NCI-H460 (cell line): ENCODE measurements at places on chromosomes 13 and 19.

DNA sequence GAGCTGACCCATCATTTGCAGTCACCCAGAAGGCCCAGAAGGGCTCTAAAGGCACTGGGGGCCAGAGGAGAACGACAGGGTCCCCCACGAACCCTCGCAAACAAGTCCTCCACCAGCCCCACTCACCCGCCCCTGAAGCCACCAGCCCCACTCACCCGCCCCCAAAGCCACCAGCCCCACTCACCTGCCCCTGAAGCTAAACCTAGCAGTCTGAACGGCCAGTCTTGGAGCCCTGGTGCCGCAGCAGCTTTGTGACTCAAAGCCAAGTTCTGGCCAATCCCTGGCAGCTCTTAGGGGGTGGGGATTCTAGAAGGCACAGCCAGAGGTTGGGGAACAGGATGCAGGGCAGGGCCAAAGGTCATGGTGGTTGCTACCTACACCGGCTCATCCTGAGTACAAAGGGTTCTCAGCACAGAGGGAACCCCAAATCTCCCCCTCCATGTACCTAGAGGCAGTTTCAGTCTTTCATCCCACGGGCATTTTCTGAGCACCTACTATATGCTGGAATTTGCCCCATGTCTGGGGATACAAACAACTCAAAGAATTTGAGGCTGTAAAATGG, at the start of gene IQCN:
Gene IQCN (minus strand): TSS at position 234 of the 562 bp plus-strand sequence. CDS start 4,974 bp downstream, outside the sequence.
- DNase-seq, result no peak

- no peak for DNase-seq
Observed at GRCh38 chr13:66509175-66509574, 721.0 kb downstream of the PCDH9 start.

DNA sequence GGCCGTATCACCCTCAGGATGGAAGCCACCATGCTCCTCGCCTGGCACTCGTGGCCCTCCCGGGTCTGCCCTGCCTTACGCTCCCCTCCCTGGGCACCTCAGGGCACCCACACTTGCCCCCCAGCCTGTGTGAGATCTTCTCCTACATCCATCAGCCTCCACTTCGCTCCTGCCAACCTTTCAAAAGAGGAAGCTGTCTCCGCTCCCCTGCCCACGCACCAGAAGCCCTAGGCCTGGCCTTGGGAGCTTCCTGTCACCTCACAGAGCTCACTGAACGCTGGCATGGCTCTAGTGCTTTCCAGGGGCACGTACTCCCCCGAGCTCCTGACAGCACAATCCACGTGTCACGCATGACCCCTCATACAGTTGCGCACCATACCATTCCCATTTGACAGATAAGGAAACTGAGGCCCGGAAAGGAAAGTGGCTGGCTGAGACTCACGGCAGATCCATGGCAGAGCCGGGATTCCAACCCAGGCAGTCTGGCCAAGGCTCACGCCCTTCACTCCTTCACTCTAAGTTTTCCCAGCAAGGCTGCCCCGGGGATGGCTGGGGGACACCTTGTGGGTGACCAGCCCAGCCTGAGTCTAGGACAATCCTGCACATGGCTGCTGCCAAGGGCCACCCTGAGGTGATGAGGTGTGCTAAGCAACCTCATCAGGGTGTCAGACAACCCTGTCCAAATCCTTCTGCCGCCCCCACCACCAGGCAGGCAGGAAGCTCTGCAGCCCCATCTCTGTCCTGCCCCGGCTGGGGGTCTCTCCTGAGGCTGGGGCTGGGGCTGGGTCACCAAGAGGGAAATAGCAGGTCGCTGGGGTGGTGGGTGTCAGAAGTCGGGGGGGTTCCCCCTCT, 19.3 kb downstream of the PPP1R12C start:
- DNase-seq, result no peak

DNA sequence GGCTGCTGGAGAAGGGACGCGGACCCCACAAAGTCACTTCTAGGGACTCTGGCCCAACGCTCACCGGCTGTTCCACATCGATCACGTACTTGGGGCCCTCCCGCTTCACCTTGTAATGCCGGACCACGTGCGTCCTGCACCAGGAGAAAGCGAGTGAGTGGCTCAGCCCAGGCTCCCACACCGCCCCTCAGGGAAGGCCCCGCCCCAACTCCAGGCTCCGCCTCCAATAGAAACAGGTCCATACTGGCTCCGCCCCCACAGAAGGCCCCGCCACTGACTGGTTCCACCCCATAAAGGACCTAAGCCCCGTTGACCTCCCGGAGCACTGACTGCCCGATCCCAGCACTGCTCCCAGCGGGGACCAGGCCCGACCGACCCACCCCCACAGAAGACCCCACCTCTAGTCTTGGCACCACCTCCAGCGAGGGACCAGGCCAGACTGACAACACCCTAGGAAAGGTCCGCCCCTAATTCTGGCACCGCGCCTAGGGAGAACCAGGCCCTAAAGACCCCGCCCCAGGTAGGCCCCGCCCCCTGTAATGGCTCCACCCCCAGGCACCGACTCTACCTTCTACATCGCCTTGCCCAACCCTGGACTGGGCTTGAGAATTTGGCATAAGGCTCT, 11.3 kb downstream of the STAP2 start:
- no peak for DNase-seq

DNA sequence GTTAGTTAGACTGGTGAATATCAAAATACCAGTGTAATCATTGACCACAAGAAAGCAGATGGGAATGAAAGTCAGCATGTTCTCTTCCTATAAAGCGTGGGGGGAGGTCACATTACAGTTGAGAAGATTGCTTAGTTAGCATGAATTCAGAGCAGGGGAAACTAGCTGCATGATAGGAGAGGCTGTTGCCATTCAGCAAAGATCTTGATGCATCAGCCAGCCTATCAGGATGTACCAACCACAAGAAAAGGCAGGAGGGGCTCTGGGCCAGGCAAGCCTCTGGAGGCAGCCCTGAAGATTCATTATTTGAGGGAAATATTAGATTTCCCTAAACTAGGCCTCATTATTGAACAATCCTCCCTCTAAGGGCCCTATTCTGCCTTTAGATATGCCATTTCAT, 5.0 kb upstream of the MTMR6 start:
- DNase-seq, result no peak

GRCh38 chr13:97445522-97446187, 11.7 kb downstream of the RAP2A start:
- no peak for DNase-seq

DNA sequence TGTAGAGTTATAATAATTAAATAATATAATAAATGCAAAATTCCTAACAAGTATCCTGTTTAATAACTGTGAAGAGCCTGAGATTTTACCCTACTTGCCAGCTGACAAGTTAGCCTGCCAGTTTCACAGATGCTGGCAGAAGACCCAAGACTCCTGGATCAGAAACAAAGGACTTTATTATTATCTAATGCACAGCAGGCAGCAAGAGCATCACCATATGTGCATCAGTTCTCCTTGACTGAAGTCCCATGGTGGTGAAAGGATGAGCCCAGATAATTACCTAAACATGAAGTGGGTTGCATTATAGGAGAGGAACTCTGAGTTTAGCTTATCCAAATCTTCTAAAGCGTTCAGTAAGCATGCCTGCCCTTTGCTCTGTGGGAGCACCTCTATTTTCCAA, 39.1 kb upstream of the MTIF3 start:
- no peak for DNase-seq

GRCh38 chr13:105960326-105960725, 575.1 kb downstream of the EFNB2 start:
- no peak for DNase-seq

- no peak for DNase-seq
Observed at GRCh38 chr19:17027535-17027975, 945 bp upstream of the CPAMD8 start.

- no peak for DNase-seq
Observed at GRCh38 chr19:34787059-34787824, 14.2 kb upstream of the ZNF599 start.

- no peak for DNase-seq
Observed at GRCh38 chr13:27665333-27665732, 43.6 kb downstream of the POLR1D start.

GRCh38 chr19:2734589-2735288, 5.1 kb downstream of the SLC39A3 start:
- no peak for DNase-seq

- DNase-seq, result no peak
Observed at GRCh38 chr13:34435338-34435737, 506.7 kb upstream of the NBEA start.

DNA sequence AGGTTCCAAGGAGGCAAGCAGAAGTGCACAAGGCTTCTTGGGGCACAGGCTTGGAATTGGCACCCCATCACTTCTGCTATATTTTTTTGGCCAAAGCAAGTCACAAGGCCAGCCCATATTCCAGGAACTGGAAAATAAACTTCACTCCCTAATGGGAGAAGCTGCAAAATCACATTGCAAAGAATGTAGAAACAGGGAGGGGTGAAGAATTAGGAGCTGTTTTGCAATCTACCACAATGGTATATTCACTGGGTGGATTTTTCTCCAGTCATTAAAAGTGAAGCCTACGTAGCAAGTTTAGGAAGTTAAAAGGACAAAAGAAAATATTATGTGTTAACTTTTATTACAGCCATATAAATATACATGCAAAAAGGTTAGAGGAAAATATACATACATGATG, 464.8 kb downstream of the COG6 start:
- no peak for DNase-seq

- no peak for DNase-seq
Observed at GRCh38 chr19:46787331-46788261, 798 bp downstream of the SLC1A5 start.

DNA sequence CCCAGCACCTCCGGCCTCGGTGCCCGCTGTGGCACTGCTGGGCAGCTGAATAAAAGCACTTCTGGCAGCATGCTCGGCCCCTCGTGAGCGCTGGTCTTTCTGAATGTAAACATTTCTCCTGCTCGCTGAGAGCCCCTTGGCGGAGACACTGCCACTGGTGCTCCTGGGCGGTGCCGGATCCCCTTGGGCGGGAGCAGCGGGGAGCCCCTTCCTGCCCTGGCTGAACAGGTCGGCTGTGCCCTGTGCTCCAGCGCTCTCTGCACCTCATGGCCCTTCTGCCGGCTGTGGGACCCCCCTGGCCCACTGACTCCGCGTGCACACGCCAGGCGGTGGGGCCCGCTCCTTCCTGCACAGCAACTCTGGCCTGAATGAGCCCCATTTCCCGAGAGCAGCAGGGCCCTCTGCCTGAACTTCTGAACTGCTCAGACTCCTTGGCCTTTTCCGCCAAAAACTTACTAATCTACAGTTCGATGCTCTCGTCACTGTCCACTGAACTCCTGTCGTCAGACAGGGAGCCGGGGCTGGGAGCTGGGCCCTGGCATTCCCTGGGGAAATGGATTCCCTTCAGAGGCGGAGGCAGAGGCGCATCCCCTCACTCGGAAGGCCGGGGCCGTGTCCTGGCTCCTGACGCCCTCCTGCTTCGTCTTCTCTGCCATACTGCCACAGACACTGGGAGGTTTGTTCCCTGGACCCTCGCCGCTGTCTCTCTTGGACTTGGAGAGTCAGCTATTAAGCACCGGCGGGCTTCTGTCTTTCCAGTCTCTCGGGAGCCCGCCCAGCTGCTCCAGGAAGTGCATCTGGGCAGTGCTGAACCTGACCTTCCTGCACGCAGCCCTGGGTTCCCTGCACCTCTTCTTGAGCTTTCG, 14.2 kb downstream of the RB1 start:
- no peak for DNase-seq

DNA sequence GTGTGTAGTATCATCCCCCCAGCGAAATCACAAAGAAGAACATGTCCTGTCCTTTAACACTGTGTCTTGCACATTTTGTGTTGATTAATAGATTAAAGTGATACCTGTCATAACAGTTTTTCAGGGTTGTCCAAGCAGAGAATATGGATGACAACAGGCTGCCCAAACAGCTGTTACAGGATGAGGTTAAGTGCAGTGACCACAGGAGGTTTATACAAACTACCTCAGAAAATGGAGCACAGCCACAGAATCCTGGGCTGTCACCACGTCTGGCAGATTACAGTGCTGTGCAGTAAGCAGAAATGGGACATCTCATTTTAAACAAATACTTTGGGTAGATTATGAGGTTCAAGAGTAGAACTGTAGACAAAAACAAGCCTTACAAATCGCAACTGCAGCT, 575.6 kb downstream of the DCT start:
- DNase-seq, result no peak

- no peak for DNase-seq
Observed at GRCh38 chr13:33119022-33119781, 103.0 kb downstream of the KL start.

- DNase-seq, result no peak
Observed at GRCh38 chr13:24692561-24692960, 12.4 kb downstream of the ATP12A start.

- DNase-seq, result no peak
Observed at GRCh38 chr13:113367771-113368170, 3.8 kb upstream of the GRTP1 start.

DNA sequence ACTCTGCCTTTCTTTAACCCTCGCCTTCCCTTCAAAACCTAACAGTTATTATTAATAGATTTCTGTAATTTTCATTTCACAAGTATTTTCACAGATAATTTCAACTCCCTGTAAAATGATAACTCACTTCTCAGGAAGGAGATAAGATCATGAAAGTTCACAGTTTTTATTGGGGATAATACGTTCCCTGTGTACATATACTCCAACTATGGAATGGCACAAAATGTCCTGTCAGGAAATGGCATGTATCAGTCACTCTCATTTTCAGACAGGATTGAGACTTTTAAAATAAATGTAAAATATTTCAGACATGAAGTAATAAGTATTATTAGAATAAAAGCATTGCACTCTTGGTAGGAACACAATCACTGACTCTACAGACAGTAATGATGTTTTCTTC, 932 bp upstream of the TRAPPC2B start:
- DNase-seq, result no peak

- no peak for DNase-seq
Observed at GRCh38 chr19:18809149-18809868, 18.2 kb upstream of the COMP start.
